ENCODE measurements at places on chromosomes 11 and 22.

GRCh38 chr22:47100019-47100418, 337.6 kb downstream of the TBC1D22A start:
- no peak for DNase-seq

DNA sequence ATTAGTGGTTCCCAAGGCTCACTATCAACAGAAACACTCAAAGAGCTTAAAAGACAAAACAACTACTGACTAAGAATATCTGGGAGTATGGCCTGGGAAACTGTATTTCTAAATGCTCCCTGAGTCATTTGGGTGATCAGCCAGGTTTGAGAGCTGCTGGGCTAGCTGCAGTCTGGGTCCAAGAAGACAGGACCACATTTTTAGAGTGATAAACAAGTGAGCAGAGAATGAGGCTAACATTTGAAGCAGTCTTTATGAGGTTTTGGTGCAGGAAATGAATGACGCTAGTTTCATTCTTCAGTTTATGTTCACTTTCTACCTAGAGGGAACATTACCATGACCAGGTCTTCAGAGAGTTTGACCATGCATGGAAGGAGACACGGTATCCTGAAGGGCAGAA, 97.7 kb downstream of the TEAD1 start:
- DNase-seq: no peak

DNA sequence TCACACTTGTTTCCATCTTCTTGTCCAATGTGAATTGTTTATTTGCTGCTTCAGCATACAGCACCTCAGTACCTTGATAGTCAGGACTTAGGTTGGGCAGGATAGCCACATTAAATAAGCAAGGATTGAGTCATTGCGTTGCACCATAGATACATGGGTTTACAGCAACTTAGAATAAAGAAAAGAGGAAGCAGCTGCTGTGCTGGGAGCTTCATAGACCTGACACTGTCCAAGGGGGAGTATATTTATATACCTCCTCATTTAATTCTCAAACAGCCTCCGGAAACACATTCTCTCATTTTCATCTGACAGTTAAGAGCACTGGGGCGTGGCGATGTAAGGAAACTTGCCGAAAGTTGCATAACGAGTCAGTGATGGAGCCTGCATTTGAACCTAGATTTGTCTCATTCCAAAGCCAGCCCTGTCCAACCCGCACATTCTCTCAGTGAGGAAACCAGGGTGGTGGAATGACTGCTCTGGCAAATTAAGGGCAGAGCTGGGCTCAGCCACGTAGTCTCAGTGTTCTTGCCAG, 42.2 kb downstream of the UBASH3B start:
- peak; percentile 32 for DNase-seq

GRCh38 chr11:112225753-112226061, 521 bp upstream of the PTS start:
- DNase-seq: no peak

GRCh38 chr22:21646608-21647590, 4.8 kb downstream of the SDF2L1 start:
- DNase-seq: peak; percentile 80

DNA sequence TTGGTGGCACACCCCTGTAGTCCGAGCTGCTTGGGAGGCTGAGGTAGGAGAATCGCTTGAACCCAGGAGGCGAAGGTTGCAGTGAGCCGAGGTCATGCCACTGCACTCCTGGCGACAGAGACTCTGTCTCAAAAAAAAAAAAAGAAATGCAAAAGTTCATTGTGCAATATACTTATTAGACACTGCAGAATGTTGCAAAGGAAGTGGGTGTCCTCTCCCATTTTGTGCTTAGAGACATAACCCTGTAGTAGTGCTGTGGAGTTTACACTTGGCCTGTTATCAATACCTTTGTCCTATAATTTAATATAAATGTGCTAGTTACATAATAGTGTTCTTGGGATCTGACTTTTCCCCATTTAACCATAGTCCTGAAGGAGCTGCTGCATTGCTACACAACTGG, 9.4 kb downstream of the BCL2L13 start:
- no peak for DNase-seq

DNA sequence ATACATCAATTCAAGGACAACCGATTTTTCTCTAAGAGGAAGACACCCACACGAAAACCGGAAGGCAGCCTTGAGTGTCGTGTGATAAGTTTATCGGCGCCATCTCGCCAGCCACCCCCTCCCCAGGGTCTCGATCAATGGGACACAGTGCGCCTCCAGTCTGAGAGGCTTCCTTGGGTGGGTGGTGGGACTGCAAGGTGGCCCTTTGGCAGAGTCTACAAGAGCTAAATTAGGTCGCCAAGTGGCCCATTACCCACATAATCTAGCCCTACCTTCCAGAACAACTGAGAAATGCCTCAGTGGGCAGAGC, 64.0 kb downstream of the CD6 start:
- DNase-seq: no peak
